Frontal cortex (tissue), 4 donors: ENCODE measurements at places on chromosomes 1 and 21. TPM values are rescaled to one million over a fixed set of nuclear protein-coding genes. Genes with fewer than 3 reads are reported as not detected.

Gene RXFP4
- not detected for total RNA-seq

Gene TRABD2B
- total RNA-seq = under 0.01 TPM

Gene LENEP
- 1.2 TPM for total RNA-seq

Gene SLC25A24
- 37.5 TPM for total RNA-seq

GRCh38 chr1:9606948-9607347 is 18.2 kb downstream of the TMEM201 start:
- no peak for DNase-seq

DNA sequence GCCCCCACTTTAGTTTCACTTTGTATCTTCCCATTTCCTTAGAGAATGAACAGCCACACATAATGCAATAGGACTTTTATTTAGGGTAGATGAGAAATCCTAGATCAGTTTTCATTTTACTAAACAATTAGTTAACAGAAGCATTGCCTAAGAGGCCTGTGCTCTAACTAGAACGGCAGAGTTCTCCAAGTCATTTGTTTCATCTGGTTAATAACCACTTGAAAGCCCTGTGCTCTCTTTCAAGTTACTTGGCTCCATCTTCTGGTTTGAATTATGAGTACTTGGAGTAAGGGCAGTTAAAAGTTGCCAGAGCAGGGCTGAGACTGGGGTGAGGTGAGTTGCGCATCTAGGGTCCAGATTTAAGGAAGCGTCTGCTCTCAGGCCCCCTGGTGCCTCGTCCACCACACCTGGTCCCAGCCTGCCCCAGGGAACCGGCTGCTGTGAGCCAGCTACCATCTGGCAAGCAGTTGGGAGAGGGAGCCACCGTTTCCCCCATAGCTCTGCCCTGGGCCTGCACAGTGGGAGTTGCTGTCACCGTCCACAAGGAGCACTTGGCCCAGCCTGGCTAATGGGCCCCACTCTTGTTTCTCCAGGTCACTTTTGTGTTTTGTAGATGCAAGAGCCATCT is 18.1 kb upstream of the SLC44A3 start:
- DNase-seq = no peak
